ENCODE measurements at places on chromosomes 2 and 18. TPM values are rescaled to one million over a fixed set of nuclear protein-coding genes. Genes with fewer than 3 reads are reported as not detected.

The NDC80 gene
- total RNA-seq = 1.6 TPM

The CD8B2 gene
- total RNA-seq = not detected

The SPR gene
- 431 TPM for total RNA-seq

The TMEM150A gene
- total RNA-seq = 21.7 TPM

The PIAS2 gene
- 31.3 TPM for total RNA-seq

The PNKD gene
- 111 TPM for total RNA-seq

The LINC00305 gene
- not detected for total RNA-seq

The AQP12B gene
- not detected for total RNA-seq

The FBLN7 gene
- 2.9 TPM for total RNA-seq

The CASP10 gene
- 4.8 TPM for total RNA-seq

The EGR4 gene
- total RNA-seq = not detected

The CGREF1 gene
- 4.9 TPM for total RNA-seq

DNA sequence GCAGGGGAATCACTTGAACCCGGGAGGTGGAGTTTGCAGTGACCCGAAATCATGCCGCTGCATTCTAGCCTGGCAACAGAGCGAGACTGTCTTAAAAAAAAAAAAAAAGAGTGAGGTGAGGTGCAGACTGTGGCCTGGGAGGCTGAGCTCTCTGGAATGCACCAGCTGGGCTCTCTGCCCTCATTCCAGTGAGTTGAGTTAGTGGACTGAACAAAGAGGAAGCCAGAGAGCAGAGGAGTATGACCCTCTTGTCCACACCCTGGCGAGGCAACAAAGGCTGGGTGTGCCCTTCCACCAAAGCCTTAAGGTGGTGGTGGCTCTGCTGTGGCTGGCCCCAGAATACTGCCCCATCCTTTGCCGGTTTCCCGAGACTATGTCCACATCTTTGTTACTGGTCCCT is 71.3 kb upstream of the ACKR3 start:
- no peak for DNase-seq
- H3K4me3 ChIP-seq = no peak overlapping the region
- H3K4me1 ChIP-seq = no peaks in the 10 kb centered on the region
- H3K27ac ChIP-seq = no peak overlapping the region
- no peaks in the 10 kb centered on the region for H3K27me3 ChIP-seq

GRCh38 chr2:155965415-155966063 is 367.0 kb downstream of the NR4A2 start:
- no peak overlapping the region for H3K4me3 ChIP-seq
- H3K36me3 ChIP-seq = no peaks in the 10 kb centered on the region
- no peaks in the 10 kb centered on the region for H3K4me1 ChIP-seq
- no peak overlapping the region for H3K27ac ChIP-seq
- no peaks in the 10 kb centered on the region for H3K27me3 ChIP-seq

DNA sequence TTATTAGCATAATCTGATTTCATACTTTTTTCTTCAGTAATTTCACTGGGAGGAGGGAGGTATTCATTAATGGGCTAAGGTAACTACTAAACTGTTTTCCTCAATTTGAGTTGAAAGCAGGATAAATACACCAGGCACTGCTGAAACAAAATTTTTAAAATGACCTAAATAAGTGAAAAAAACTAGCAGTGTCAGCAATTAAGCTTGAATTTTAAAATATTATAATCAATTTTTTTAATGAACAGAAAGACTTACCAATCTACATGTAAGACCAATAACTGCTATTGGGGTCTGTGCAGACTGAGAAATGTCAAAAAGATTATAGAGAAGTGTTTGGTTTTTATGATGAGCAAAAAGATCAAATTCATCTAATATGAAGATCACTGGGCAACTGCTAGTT is 68.4 kb downstream of the ORC4 start:
- H3K4me3 ChIP-seq = no peak overlapping the region
- no peaks in the 10 kb centered on the region for H3K36me3 ChIP-seq
- DNase-seq = no peak

GRCh38 chr2:6773007-6773693 is 92.6 kb downstream of the CMPK2 start:
- H3K36me3 ChIP-seq = no peaks in the 10 kb centered on the region
- peak overlapping the region; percentile 26 for H3K4me3 ChIP-seq
- peaks cover 29% of the 10 kb centered on the region for H3K27me3 ChIP-seq
- no peak overlapping the region for H3K27ac ChIP-seq

DNA sequence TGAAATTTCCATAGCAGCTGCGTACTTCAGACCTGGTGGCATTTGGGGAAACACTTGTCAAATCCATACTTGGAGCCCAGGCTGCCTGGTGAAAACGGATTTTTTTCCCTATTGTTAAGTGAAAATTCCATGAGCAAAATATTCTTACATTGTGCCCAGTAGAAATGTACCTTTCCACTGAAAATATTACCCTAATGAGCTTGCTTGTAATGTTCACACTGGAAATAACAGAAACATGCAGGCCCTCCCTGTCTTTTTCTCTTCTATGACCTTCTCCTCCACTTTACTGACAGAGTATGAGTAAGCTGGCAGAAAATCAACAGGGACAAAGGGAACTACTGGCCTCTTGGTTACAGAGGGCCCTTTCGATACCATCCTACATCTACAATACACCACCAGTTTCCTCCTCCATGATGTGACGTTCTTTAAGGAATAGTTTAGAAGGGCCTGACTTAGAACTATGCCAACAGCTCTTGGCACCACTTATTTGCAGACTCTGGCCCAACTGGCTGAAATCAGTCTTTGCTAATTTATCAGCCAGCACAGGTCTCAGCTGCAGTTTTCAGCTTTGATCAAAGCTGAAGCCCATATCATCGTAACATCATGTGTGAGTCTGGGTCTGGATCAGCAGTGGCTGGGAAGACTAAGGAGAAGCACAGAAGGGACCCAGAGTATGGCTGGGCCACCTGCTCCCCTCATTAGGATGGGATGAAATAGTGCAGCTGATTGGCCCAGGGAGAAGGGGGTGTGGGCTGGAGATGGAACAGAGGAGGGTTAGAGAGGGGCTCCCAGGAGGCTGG is 272.2 kb upstream of the ID2 start:
- DNase-seq = no peak
- no peaks in the 10 kb centered on the region for H3K36me3 ChIP-seq
- no peak overlapping the region for H3K4me3 ChIP-seq
- no peaks in the 10 kb centered on the region for H3K27me3 ChIP-seq

DNA sequence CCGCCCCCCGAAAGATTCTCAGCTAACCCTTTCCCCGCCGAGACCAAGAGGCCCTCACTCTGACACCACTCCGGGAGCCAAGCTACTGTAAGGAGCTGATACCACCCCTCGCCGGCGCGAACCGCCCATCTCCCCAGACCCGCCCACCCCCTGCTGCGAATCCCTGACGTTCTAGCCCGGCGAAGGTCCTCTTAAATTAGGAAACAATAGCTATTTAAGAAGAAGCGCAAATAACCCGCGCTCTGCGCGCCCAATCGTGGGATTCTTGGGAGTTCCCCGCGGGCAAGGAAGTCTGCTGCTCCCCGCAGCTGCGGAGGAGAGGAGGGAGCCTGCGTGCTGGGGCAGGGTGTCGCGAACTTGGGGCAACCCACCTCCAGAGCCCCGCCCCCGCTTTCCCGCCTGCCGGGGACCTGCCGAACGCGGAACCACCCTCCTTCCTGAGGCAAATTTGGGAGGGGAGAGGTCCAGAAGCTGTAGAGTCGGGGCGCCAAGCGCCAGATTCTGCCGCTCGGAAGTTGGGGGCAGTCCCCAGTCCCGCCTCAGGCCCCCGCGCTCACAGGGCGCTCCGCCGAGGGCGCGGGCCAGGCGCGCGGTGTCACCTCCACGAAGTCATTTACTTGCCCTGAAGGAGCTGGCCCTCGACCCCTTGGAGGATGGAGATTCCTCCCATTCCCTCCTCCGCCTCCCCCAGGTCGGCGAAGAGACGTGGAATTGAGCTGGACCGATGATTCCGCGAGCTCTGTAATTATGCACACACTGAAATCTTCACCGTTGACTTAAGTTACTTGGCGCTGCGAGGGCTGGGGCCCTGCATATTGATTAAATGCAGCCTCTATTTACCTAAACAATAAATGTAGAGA is 8.4 kb upstream of the SP9 start:
- peak; percentile 19 for DNase-seq
- peaks cover 27% of the 10 kb centered on the region for H3K4me1 ChIP-seq
- H3K4me3 ChIP-seq = peak overlapping the region; percentile 6
- H3K27me3 ChIP-seq = peaks cover 99% of the 10 kb centered on the region

- peaks cover 12% of the 10 kb centered on the region for H3K27me3 ChIP-seq
- H3K27ac ChIP-seq = no peak overlapping the region
- H3K4me3 ChIP-seq = no peak overlapping the region
Measured at GRCh38 chr2:73281244-73281643, 3.0 kb downstream of the FBXO41 start.

DNA sequence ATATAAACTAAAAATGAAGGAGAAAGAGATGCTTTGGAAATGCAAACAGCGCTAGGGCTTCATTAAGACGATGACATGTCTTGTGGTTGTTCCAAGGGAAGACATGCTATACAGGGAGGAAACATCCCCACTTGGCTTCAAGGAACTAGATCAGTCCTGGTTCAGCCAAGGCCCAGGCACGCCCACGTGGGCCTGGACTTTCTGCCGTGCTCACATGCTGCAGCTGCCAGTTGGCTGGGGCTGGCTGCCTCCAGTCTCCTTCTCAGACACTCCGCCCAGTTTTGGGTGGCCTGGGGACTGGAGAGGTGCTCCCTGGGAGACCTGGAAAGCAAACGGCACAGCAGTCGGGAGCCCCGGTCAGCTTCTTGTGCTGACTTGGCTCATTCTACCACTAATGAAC is 109.6 kb downstream of the GLI2 start:
- H3K36me3 ChIP-seq = no peaks in the 10 kb centered on the region
- no peak overlapping the region for H3K27ac ChIP-seq
- no peak overlapping the region for H3K4me3 ChIP-seq
- no peak for DNase-seq

- no peaks in the 10 kb centered on the region for H3K27me3 ChIP-seq
- no peaks in the 10 kb centered on the region for H3K4me1 ChIP-seq
- no peak for DNase-seq
- no peak overlapping the region for H3K27ac ChIP-seq
Measured at GRCh38 chr2:240421381-240421780, 14.1 kb upstream of the GPC1 start.

- H3K27ac ChIP-seq = no peak overlapping the region
- DNase-seq = no peak
- H3K36me3 ChIP-seq = no peaks in the 10 kb centered on the region
- H3K4me3 ChIP-seq = no peak overlapping the region
Measured at GRCh38 chr2:132849118-132849517, 179.1 kb upstream of the LYPD1 start.

DNA sequence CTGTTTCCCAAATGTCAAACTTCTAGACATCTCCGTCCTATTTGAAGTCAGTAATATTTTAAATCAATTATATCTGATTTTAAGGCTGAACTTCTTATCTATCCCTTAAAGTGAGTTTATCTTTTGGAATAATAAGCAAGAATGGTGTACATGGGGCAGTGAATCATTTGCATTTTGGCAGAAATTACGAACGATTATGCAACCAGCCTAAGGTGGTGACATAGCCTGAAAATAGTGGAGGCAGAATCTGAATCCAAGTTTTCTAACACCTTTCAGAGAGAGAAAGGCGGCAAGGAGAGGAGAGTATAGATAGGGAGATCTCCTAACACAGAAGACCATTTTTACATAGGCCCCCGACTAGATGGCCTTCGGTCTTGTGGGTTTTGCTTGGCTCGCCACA is 10.7 kb downstream of the ZBTB14 start:
- no peaks in the 10 kb centered on the region for H3K27me3 ChIP-seq
- H3K4me3 ChIP-seq = no peak overlapping the region
- no peak overlapping the region for H3K27ac ChIP-seq
- no peak for DNase-seq
- H3K4me1 ChIP-seq = no peaks in the 10 kb centered on the region

DNA sequence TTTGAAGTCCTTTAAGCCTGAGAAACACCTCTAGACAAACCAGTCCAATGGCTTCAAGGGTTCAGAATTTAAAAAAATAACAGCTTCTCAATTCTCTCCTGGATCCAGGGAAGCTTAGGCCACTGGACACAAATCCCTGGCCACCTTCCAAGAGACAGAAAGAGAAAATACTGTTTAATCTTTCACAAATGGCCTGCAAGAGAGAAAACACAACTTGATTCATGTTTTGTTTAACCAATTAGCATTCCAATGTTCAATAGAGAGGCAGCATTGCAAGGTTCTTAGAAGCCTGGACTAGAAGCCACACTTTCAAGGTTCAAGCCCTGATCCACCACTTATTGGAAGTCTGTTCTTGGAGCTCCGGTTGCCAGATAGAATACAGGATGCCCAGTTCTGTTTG is 109.0 kb upstream of the PARD3B start:
- H3K4me3 ChIP-seq = no peak overlapping the region
- no peaks in the 10 kb centered on the region for H3K27me3 ChIP-seq
- no peak for DNase-seq
- no peak overlapping the region for H3K27ac ChIP-seq
- H3K4me1 ChIP-seq = no peaks in the 10 kb centered on the region

GRCh38 chr2:169014780-169015179 is 16.3 kb downstream of the ABCB11 start:
- H3K4me3 ChIP-seq = no peak overlapping the region
- H3K27me3 ChIP-seq = no peaks in the 10 kb centered on the region
- H3K27ac ChIP-seq = no peak overlapping the region
- no peak for DNase-seq

GRCh38 chr2:226836548-226836885 is 663 bp downstream of the RHBDD1 start:
- H3K36me3 ChIP-seq = no peaks in the 10 kb centered on the region
- peak overlapping the region; percentile 89 for H3K4me3 ChIP-seq
- H3K27ac ChIP-seq = peak overlapping the region; percentile 100
- peaks cover 21% of the 10 kb centered on the region for H3K4me1 ChIP-seq
- H3K27me3 ChIP-seq = no peaks in the 10 kb centered on the region
- DNase-seq = no peak

DNA sequence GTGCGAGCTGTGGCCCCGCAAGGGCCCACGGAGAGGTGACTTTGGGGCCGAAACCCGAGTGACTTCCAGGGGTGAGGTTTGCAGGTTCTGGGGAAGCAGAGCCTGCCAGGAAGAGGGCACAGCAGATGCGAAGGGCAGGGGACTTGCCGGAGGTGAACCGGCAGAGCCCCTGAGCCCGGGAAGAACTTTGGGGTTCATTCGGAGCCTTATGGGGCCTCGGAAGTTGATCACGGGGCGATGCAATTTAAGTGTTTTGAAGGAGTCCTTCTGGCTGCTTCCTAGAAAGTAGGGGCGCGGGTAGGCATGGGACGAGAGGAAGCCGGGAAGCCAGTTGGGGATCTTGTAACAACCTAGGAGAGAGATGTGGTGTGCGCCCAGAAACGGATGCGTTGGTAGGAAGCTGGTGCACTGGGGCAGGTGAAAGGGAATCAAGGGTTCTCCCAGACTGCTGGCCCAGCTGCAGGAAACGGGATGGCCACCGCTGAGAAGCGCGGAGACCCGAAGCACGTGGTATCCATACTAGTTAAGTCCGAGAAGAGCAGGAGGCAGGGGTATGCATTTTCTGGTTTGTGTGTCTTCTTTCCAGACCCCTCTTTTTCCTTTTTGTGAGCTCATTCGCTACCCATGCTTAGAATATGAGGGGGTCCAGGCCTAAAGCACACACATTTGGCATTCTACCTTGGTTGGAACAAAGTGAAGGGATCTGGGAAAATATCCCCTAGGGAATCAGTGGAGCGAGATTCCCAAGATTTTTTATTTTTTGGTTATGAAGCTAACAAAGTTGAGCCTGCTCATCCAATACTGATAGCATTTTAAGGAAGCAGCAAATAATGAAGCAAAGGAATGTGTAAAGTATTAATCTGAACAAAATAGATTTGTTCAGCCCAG is 758 bp downstream of the SCLY start:
- peak overlapping the region; percentile 86 for H3K4me3 ChIP-seq
- peak overlapping the region; percentile 93 for H3K27ac ChIP-seq
- H3K4me1 ChIP-seq = peaks cover 16% of the 10 kb centered on the region
- H3K36me3 ChIP-seq = no peaks in the 10 kb centered on the region
- peak; percentile 35 for DNase-seq

GRCh38 chr2:99636144-99637034 is 146.6 kb upstream of the REV1 start:
- no peak for DNase-seq
- H3K4me1 ChIP-seq = no peaks in the 10 kb centered on the region

Data from transverse colon (tissue), 4 donors.